ENCODE measurements at places on chromosomes 2 and 18.

DNA sequence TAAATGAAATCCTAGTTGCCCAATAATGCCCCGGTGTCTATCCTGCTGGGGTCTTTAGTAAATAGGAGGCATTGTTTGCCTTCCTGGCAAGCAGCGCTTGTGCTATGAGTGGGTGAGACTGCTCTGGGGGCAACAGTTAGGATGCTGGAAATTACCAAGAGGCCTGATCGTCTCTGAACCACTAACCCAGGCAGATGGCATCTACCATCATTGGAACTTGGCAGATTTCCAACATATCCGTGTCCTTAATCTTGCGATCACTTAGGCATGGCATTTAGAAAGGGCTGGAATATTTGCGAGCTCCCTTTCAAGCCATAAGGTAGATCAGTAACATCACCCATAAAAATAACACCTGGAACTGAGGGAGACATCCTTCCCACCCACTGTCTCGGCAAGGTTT is 18.8 kb upstream of the SH3RF3 start:
- DNase-seq, result no peak

GRCh38 chr18:62808123-62808522 is 92.8 kb downstream of the PHLPP1 start:
- DNase-seq, result no peak

DNA sequence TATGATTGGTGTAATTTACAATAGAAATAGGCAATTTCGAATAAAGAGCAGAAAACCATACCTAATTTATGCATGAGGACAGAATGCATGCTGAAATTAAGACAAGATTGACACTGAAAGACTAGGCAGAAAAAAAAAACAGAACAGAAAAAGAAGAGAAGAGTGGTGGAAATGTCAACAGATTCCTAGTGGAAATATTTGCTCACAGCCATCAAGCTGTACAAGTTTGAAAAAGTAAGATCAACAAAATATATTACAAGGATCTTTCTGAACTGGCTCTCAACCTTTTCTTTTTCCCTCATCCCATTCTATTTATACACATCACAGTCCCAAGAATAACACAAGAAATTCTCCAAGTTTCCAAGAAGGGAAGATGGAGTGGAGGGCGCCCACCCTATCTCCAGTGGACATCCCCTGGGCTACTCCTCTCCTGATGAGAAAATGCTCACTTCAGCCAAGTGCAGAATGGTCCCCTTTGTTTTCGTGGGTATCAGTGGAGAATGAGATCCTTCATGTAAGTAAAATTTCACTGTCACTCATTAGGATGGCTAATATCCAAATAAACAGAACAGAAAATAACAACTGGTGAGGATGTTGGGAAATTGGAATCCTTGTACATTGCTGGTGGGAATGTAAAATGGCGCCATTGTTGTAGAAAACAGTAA is 51.0 kb upstream of the ZNF532 start:
- no peak for DNase-seq

GRCh38 chr2:201157694-201158093 is 25.2 kb upstream of the CASP10 start:
- no peak for DNase-seq

- no peak for DNase-seq
These were observed 67.0 kb downstream of the SFXN5 start for GRCh38 chr2:73004466-73004865.

DNA sequence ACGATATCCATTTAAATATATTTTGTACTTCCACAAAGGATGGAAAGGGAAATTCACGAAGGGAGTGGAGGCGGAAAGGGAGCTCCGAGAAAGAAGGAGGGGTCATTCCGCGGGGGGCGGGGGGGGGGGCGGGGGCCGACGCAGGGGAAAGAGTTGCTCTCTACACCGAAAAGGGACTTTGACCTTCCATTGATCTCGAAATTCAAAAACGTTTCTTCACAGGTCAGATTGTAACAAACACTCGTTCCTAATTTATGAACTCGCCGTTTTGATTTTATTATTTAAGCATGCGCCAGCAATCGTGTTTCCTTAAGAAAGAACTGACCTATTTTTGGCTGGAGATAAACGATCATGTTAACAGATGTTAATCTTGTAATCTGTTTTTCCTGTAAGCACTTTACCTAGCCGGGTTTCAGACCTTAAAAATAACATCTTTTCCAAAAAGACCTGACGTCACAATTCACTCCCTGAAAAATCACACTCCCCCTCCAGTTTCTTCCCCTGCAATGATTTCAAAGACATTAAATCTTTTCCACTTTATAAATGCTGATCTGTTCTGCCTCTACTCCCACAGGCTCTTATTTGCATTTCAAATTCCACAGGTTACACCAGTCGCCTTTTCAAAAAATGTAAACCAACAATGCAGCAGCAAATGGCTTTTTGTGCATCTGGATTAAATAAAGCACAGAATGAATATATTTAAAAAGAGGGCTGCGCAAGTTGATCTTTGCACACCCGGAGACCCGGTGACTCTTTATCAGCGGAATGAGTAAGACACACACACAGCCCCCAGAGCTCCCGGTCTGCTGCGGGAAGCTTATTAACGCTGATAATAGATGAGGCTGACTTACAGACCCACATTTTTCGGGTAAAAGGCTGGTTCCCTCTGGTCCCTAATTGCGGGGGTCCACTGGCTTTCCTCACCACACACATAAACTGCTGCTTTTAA is 1.6 kb downstream of the ZNF516 start:
- no peak for DNase-seq

- no peak for DNase-seq
These were observed 45.4 kb upstream of the MC4R start for GRCh38 chr18:60417946-60418345.

GRCh38 chr2:24642351-24642750 is 150.8 kb downstream of the PTRHD1 start:
- no peak for DNase-seq

- DNase-seq, result no peak
These were observed 266.2 kb downstream of the PHLPP1 start for GRCh38 chr18:62981566-62981965.

GRCh38 chr2:215825707-215826106 is 187.6 kb downstream of the MREG start:
- no peak for DNase-seq

DNA sequence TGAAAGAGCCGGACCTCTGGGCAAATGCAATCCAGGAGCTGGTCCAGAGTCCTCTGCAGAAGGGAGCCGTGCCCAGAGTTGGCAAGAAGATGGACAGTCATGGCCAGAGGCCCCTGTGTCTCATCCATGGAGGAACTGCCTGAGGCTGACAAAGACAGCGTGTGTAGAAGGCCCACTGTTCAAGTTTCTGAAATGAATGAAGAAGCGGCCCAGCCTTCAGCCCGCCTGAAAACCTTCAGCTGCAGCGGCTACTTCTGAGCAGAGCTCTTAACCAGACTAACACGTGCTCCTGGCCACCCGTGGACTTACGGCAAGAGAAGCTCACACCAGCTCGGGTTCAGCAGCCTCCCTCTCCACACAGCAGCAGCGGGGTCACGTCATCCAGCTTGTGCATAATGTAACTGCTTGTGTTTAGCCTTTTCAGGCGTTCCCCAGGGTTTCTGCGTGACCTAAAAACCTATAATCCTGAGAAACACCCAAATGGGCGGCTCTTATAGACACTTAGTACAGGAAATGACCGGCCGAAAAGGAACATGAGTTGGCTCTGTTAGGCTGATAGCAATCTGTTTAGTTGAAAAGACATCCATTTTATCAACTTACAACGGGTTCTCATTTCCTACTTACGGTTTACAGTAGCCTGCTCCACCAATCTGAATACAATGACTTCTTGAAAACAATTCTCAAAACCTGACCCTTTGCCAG is at the start of gene FAM124B:
TSS of gene FAM124B (minus strand) at position 467 of the 702 bp plus-strand sequence. CDS start at position 128, 339 bp downstream.
- DNase-seq, result peak; percentile 25

GRCh38 chr18:79560042-79560860 is 119.4 kb upstream of the CTDP1 start:
- DNase-seq, result no peak

- no peak for DNase-seq
These were observed 71.1 kb downstream of the ANKRD44 start for GRCh38 chr2:197239434-197239833.

- DNase-seq, result no peak
These were observed 1387.7 kb downstream of the SUCLG1 start for GRCh38 chr2:83071352-83071751.

DNA sequence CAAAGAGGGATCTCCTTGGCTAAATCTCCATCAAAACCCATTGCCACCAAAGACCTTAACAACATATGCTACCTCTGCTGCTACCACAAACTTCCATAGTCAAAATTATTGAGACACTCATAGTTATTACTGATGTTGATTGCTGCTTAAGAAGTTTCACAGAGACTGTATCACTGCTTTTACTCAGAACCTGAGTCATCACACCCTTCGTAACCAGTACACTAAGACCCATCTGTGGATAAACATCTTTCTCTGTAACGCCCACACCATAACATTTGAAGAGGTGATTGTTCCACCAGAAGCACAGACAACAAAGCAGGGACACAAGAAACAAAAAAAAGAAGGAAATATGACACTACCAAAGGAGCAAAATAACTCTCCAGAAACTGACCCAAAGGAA is 1563.1 kb downstream of the LRP1B start:
- DNase-seq, result no peak

- DNase-seq, result no peak
These were observed 95.4 kb downstream of the NFATC1 start for GRCh38 chr18:79491081-79491551.

GRCh38 chr2:230759481-230760167 is 47.0 kb downstream of the CAB39 start:
- no peak for DNase-seq

DNA sequence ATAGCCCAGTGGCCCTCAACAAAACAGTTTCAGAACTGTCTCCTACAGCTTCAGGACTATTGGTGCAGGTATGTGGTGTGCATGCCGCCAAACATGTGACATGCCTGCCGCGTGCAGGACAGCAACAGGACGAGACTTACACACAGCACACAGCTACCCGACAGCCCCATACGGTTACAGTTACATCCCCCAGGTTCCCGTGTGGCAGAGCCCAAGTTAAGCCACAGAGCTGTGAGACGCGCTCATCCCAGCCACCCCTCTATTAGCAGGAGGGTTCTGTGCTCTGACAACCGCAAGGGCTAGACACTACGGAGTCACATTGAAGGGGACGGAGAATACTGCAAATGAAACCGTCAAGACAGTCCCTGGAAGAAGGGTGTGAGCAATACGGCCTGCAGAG is 16.4 kb upstream of the TUBB6 start:
- no peak for DNase-seq

DNA sequence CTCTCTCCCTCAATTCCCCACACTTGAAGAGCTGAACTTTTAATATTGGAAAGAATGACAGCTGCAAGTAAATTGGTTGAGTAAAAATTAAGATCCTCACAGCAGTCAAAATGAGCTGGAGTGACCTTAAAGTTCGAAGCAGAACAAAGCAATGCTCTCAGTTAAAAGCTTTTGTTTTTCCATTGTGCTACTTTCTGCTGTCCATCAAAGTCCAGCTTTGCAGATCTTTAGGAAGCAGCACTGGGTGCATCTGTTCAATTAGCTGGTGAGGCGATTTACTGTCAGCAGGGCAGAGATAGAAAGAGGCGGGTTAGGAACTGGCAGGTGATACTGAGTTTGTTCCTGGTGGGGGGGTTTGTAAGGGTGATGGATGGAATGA is 834.8 kb downstream of the CPS1 start:
- no peak for DNase-seq

DNA sequence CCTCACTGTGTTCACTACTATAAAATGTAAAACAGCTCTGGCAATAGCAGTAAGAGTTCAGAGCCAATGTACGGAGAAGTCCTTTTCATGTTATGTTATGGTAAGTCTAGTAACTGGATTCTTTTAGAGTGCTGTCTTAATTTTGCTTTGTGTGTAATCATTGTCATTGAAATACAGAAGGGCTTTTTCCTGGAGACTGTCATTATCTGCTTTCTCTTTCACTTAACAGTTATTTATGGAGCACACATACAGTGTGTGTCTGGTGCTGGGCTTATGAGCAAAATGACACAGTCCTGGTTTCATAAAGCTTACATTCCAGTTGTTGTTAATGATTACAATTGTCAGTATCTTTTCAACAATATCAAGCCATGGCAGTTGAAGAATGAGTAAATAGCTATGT is 95.5 kb downstream of the CCDC102B start:
- DNase-seq, result no peak

DNA sequence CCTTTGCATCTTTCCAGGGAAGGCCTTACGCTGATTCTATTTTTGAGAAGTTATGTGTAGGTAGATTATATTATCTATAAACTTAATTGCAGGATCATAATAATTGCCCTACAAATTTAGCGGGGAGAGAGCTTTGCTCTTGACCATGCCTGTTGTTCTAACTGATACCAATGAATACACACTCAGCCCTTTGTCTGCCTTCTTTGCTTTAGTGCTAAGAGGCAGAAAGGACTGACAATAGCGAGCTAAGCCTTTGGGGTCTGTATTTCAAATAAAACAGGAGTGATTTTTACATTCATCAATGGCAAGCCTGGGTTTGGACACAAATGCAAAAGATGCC is 115.3 kb upstream of the STON1 start:
- no peak for DNase-seq

DNA sequence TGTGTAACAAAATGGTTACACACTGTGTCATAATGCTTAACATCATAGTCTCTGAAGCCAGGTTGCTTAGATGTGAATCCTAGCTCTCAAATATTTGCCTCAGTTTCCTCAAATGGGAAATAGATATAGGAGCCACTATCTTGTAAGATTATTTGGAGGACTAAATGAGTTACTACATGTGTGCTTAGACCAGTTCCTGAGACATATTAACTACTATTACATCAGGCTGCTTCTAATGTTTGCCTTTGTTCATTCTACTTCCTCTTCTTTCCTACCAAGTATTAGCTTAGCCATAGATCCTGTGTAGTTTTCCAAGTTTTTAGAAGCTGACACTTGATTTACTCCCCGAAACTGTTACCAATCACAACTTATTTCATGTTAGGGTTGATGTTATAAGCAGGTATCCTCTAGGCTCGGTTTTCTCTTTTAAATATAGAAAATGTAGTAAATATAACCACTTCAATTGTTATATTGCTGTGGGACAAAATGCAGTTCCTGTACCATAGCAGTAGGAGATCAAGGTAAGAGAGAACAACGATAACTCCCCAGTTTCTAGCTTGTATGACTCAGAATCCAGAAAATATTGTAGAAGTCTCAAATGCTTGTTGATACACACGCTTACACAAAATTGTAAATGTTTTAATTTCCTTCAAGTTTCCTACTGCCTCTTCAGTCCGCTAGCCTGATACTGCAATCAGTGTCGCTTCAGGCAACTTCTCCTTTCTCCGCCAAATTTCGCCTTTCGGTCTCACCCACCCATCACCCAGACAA is 751 bp upstream of the DNAJC10 start:
- no peak for DNase-seq

- DNase-seq, result no peak
These were observed 681 bp downstream of the ACADL start for GRCh38 chr2:210224591-210224940.

GRCh38 chr2:23835423-23835822 is 91.5 kb downstream of the ATAD2B start:
- DNase-seq, result no peak

DNA sequence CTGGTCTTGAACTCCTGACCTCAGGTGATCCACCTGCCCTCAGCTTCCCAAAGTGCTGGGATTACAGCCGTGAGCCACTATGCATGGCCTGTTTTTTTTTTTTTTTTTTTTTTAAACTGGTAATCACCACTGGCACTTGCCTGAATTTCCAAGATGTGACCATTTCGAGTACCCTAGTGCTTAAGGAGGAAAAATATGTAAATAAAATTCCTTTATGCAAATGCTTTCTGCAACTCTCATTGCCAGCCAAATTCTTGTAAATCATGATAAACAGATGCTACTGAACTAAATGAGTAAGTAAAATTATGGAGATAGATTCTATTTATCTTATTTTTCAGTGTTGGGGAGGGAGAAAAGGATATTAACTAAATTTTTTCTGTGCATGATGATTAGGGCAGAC is 18.6 kb downstream of the CDCA7 start:
- no peak for DNase-seq

- no peak for DNase-seq
These were observed 5.1 kb upstream of the ASIC4 start for GRCh38 chr2:219508971-219509779.

Measured in T-helper 17 cell (primary cell).